ENCODE measurements at places on chromosomes 11 and 22.

- no peak for DNase-seq
Observed at GRCh38 chr11:75301601-75302345, 49.7 kb downstream of the ARRB1 start.

- no peak for DNase-seq
Observed at GRCh38 chr11:108536783-108537182, 38.6 kb upstream of the POGLUT3 start.

DNA sequence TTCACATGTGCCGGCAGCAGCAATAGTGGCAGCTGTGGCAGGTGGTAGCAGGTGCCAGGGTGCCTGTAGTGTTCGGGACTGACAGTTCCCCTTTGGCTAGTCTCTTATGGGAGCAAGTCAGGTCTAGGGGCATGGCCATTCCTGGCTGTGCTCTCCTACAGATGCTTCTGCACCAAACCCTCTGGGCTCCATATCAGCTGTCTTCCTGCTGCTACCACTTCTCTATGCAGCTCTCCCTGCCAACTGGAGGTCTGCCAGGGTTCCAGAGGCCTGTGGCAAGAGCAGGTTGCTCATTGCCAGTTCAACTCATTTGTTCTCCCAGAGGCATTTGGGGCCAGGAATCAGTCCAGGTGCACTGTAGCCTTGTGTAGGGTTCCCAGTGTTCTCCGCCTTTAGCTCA lies 473.7 kb downstream of the JRKL start:
- DNase-seq, result no peak

- no peak for DNase-seq
Observed at GRCh38 chr11:132072044-132072857, 701.8 kb downstream of the NTM start.

GRCh38 chr11:1640076-1640946 lies 10.7 kb downstream of the KRTAP5-5 start:
- DNase-seq, result no peak

- DNase-seq, result no peak
Observed at GRCh38 chr11:69201066-69201365, 45.3 kb downstream of the SMIM38 start.

- DNase-seq, result no peak
Observed at GRCh38 chr22:40235308-40235707, 57.6 kb downstream of the TNRC6B start.

GRCh38 chr11:111730871-111731591 lies 35.2 kb downstream of the PPP2R1B start:
- DNase-seq, result no peak

GRCh38 chr22:47002692-47003091 lies 240.2 kb downstream of the TBC1D22A start:
- DNase-seq, result no peak

DNA sequence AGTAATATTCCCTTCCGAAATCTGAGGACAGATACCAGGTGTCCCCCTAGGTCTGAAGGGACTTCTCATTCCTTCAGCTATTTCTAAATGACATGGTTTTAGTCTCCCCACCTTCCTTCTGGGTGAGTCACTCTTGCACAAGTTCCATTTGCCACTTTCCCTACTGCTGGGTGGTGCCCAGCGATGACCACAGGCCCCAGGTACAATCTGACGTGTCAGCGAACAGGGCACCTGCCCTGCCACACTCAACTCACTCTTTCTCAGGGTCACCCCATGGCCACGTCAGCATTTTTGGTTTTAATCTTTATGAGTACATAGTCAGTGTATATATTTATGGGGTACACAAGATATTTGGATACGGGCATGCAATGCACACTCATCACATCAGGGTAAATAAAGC lies 17.2 kb downstream of the POU2AF1 start:
- no peak for DNase-seq

DNA sequence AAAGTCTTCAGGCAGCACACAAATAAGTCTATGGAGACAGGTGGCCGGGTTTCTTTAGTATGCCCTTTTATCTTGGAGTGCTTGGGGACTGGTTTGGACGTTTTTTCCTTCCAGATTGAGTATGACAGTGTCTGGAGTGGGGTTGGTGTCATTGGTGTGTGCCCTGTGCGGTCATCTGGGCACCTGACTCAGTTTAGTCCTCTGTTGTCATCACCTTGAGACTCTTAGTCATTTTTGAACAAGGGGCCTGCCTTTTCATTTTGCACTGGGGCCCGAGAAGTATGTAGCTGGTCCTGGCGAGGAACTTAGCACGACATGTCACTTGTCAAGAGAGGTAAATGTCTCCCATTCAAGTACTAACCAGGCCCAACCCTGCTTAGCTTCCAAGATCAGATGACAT lies 27.2 kb upstream of the MYO18B start:
- DNase-seq, result no peak

DNA sequence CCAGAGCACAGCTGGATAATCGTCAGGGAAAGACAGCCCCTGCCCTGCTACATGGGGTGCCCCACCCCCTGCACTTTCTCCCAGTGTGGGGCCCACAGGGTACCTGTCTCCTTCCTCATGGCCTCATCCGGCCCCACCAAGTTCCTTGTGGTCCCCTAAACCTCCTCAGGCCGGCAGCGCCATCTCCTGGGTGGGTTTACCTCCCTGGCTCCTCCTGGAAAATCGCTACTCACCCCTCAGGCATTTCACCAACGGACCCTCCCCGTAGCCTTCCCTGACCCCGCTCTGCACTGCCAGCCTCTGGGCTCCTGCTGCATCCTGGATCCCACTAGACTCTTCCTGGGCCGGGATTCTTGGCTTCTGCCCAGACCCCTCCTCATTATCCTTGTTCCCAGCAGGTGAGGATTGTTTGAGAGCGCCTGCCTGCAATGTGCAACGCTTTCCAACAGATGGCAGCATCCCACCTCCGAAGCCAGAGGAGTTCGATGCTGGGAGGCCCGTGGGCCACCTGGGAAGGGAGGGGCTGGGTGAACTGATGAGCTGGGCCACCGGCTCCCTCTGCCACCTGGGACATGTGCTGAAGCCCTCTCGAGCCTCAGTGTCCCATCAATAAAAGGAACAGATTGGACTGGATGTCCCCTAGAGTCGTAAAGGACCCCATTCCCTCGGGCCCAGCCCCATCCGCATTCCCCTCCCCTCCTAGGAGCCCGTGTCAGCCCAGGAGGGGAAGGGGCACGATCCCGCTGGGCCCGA lies 44.2 kb upstream of the TTLL12 start:
- peak; percentile 35 for DNase-seq

DNA sequence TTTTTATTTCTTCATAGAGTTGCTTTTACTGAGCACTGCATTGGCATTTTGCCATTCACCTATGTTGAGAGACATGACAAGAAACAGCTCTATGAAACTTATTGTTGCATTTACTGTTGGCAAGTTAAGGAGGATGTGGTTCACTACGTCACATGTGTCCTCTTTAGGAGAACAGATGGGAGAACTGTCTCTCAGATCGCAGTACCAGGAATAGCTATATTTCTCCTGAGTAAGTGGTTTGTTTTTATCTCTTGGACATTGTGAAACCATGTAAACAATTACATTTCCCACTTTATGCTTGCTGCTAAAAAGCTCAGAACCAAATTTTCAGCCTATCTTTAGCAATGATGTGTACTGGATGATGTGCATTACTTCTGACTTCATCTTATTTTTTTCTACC lies 34.8 kb upstream of the PSMA1 start:
- DNase-seq, result peak; percentile 16

DNA sequence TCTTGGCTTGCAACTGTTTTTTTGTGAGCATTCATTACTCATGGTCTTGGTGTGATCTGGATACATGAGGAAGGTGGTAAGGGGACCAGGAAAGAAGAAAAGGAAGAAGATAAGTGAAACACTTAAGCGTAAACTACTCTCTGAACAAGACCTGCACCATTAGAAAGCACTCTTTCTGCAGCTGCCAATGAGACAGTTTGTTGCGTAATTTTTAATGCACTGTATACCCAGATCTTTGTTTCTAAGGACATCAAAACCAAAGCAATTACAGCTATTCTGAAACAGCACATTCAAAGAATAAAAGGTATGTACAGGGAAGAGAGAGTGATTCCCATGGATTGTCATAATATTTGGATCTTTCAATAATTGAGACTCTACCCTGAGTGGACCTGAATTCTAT lies 147.4 kb downstream of the BLID start:
- no peak for DNase-seq

DNA sequence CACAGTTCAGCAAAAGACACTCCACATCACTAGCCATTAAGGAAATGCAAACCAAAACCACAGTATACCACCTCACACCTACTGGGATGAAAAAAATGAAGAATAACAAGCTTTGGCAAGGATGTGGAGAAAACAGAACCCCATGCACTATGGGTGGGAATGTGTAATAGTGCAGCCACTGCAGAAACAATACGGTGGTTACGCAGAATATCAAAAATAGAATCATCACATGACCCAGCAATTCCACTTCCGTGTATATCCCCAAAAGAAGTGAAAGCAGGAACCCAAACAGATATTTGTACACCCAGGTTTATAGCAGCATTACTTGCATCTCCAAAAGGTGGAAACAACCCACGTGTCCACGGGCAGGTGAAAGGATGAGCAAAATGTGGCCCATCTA lies 20.8 kb downstream of the CARS1 start:
- DNase-seq, result no peak

GRCh38 chr22:44735518-44736428 lies 16.6 kb upstream of the ARHGAP8 start:
- peak; percentile 77 for DNase-seq

GRCh38 chr11:44976576-44976975 lies 25.9 kb upstream of the TP53I11 start:
- DNase-seq, result no peak

DNA sequence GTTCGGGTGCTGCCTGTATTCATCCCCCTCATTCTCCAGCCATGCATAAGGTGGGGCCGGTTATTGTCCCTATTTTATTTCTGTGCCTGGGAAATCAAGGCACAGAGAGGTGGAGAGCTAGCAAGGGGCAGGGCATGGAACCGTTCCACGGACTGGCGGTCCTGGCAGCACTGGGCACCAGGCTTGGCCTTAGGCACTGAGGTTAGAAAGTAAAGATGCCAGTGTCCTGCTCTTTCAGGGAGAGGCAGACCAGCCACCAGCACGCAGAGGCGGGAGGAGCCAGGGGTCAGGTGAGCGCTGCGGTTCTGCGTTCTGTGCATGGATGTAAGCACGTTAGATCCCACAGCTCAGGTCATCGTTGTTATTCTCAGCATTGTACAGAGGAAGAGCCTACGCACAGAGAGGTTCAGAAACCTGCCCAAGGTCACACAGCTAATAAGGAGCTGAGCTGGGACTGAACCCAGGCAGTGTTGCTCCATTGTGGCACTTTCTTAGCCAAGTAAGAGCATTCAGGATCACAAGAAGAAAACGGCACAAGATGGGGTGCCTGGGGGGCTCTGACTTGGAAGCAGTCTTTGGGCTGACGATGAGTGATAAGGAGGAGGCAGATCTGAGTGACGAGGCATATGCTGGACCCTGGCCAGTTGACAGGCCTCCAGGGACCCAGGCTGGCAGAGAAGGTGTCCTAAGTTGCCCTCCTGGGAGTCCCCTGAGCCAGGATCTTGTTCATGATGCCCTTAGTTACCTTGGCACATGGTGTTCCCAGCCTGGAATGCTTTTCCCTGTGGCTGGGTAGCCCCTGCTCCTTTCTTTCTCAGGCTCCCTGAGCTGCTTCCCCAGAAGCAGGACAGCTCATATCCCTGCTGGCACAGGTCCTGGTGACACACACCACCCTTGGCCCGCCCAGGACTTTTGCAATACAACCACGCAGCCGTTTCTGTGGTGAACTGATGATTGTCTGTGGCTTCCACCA lies 41.1 kb downstream of the OSBPL5 start:
- DNase-seq, result no peak

DNA sequence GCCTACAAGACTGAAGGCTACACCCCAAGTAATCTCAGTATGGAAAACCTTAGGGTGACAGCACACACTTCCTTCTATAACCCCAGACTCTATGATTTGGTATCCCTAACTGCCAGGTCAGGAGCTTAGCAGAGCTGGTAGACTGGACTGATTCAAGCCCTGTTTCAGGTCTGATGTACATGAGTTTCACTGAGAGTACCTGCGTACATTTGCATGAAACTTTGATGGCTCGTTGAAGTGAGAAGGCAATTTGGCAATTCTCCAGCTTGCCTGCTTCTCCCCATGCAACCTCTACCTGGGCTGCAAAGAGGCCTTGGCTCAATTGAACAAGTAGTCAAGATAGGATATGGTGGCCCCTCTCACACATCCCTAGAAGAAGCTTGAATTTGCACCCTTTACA lies 10.2 kb downstream of the FIBIN start:
- no peak for DNase-seq
